ENCODE measurements at places on chromosomes 4 and X.

- DNase-seq, result no peak
Observed at GRCh38 chr4:22201256-22201655, 252.7 kb upstream of the KCNIP4 start.

DNA sequence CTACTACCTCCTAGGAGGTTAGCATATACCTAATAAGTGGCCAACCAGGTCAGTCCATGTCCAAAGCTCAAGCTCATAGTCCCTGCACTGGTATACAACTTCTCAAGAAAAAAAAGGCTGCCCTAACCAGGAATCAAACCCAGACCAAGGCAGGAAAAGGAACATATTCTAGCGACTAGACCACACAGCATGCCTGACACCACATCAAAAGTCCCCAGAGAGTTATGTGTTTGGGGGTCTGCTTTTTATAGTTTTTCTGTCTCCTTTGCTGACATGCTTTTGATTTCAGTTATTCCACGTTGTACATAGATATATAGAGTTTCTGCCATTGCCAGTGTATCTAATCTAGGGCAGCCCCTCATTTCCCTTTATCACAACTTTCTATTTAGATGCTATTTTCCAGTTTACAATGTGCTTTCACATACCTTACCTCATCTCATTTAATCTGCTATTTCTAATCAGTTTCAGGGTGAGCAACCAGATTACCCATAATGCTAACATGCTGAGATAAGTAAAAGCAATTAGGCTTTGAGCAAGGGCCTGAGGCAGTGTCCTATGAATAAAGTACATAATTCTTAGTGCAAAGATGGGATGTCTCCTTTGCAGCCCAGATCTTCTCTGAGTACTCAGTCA lies 17.8 kb downstream of the ARHGEF6 start:
- DNase-seq, result no peak

GRCh38 chr4:176533159-176533558 lies 213.4 kb downstream of the SPCS3 start:
- DNase-seq, result no peak

- no peak for DNase-seq
Observed at GRCh38 chr4:123206016-123206415, 190.6 kb upstream of the SPRY1 start.

DNA sequence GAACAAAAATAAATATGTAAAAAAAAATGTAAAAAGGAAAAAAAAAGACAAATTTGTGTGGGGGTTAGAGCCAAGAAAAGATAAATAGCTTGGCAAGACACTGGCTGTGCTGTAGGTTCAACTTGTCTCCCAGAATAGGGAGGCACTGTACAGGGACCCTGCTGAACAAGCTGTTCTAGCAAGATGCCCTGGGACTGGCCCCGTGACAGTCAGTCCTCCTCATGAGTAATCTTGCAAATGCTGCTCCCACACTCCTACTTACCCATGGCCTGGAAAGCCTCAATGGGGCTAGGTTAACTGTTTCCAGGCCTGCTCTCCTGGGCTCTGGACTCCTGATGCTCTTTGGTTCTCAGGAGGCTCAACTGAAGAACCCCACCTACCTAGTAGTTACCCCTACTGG lies 106.8 kb downstream of the ATG4A start:
- DNase-seq, result no peak

- DNase-seq, result no peak
Observed at GRCh38 chr4:119638359-119638758, 9.8 kb upstream of the PDE5A start.

DNA sequence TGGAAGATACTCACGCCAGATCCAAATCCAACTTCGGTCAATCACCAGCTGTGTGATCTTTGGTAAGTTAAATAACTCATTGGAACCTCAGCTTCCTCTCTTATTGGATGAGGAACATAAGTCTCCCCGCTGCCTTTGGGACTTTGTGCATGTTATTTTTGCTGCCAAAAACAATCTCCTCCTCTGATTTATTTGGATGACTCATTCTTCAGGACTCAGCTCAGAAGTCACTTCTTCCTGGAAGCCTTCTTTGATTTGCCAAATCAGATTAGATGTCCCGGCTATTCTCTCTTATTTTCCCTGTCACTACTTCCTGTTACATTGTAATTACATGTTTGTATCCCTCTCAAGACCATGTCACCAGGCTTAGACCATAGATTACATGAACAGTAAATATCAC lies 138.0 kb upstream of the BOD1L1 start:
- DNase-seq, result no peak

DNA sequence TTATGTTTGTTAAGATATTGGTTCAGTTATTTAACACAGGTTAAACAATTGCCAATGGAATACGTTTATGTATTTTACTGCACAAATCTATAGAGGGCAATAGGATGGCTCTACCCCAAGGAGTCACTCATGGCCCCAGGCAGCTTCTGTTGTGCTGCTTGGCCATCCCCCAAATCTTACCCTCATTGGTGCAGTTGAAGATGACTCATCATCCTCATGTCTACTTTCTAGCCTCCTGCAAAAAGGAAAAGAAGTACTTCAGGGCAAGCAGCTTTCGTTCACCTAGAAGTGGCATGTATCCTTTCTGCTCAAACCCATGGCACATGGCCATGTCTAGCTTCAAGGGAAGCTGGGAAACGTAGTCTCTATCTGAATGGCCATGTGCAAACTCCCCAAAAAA lies 14.2 kb downstream of the PHOX2B start:
- DNase-seq, result no peak

- no peak for DNase-seq
Observed at GRCh38 chr4:165191348-165191656, 16.1 kb upstream of the KLHL2 start.
